ENCODE measurements at places on chromosomes 3 and 15. TPM values are rescaled to one million over a fixed set of nuclear protein-coding genes. Genes with fewer than 3 reads are reported as not detected.

MBD4 gene
- 86.1 TPM for total RNA-seq

SNTN gene
- total RNA-seq = not detected

CDHR4 gene
- total RNA-seq = not detected

SMCO1 gene
- not detected for total RNA-seq

CHRM5 gene
- not detected for total RNA-seq

EPHB1 gene
- 1.3 TPM for total RNA-seq

FBN1 gene
- 0.68 TPM for total RNA-seq

CTXN2 gene
- total RNA-seq = 0.35 TPM

PLOD2 gene
- total RNA-seq = not detected

ZNF80 gene
- not detected for total RNA-seq

ANKUB1 gene
- not detected for total RNA-seq

SCN11A gene
- 0.22 TPM for total RNA-seq

TGM5 gene
- total RNA-seq = not detected

P2RY13 gene
- total RNA-seq = not detected

SLC12A1 gene
- not detected for total RNA-seq

CACNA2D2 gene
- total RNA-seq = 0.21 TPM

NPAP1 gene
- total RNA-seq = not detected

CDCP1 gene
- not detected for total RNA-seq

CLDN18 gene
- total RNA-seq = not detected

CEP97 gene
- total RNA-seq = 43.5 TPM

SLC6A11 gene
- total RNA-seq = not detected

TMCO5A gene
- not detected for total RNA-seq

POLQ gene
- total RNA-seq = 56.8 TPM

RNU5B-1 gene
- not detected for total RNA-seq

CLDN16 gene
- total RNA-seq = not detected

FANCD2OS gene
- total RNA-seq = not detected

SPINK8 gene
- total RNA-seq = not detected
